Cerebellar nuclear complex (tissue), 1 donor: ENCODE measurements at places on chromosomes 6 and 20.

DNA sequence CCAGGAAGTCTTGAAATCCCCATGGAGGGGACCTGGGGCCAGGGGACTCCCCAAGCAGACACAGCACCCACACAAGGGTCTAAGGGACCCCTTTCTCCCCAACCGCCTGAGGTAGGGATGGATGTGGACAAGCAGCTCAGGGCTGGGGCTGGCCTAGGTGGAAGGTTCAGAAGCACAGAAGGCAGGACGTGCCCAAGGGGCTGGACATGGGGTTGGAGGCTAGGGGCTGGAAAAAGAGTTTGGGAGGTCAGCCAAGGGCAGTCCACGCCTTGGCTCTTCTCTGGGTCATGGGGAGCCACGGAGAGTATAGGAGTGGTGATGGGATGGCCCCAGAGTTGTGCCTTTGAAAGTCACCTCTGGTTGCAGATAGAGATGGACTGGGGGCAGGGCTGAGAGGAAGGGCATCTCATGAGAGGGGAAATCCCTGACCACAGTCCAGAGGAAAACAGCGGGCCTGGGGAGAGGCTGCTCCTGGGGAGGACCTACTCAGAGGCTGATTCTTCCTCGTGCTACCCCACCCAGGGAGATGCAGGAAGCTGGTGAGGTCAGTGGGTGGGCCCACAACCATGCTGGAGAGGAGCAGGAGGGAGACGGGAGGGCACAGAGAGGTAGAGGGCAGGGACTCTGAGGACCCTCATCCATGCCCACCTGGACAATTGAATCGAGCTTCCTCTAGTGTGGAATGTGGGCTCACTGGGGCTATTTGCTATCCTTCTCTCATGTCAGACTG, 2.5 kb upstream of the HSPA12B start:
- no peak for DNase-seq

GRCh38 chr6:5151360-5151954, 66.3 kb downstream of the PPP1R3G start:
- no peak for DNase-seq

GRCh38 chr6:107421696-107422256, 37.6 kb downstream of the PDSS2 start:
- DNase-seq: no peak

DNA sequence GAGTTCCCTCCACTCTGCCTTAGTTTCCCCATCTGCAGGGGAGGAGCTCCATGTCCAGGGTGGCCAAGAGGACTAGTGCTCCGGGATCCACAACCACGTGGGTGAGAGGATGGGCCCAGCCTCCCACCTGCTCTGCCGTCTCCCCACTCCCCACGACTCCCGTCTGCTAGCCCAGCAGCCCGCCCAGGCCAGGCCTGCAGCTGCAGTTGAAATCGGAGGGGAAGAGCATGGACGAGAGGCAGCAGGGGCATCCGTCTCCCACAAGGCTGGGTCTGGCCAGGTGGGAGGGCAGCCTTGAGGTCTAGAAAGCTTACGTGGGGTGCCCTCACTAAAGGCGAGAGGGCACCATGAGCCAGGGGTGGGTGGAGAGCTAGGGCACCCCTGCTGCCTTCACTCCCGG, 8.6 kb downstream of the NOL4L start:
- no peak for DNase-seq

- no peak for DNase-seq
Measured at GRCh38 chr20:29874476-29875202, 1382.8 kb upstream of the DEFB115 start.

DNA sequence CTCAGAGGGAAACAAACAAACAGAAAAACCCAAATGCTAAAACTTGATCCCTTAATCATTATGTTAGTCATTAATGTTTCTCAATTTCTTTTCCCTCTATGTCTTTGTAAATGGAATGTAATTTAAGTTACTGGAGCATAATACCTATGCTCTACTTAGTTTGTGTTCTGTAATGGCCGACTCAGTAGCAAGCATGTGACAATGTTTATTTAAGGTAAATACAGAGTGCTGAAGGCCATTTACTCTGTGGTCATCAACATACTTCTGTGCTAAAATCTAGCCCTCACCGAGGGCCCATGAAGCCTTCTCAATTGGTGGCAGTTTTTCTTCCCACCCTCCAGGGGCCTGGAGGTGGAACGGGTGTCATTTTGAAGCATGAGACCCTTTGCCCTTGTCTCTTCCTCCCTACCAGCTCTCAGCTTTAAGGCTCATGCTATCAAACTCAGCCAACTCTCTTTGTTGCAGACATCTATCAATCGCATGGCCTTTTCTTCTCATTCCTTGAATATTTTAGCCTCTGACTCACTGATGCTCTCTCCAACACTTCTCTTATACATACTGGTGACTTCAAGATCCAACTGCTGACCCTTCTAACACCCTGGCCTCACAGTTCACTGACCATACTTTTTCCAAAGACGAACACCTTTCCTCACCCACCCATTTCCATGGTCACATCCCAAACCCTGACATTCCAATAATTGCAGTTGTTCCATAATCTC, 48.2 kb downstream of the STX7 start:
- DNase-seq: no peak

- no peak for DNase-seq
Measured at GRCh38 chr6:144585217-144585814, 300.2 kb downstream of the UTRN start.

- DNase-seq: no peak
Measured at GRCh38 chr6:46894433-46894832, 27.3 kb downstream of the ADGRF5 start.

DNA sequence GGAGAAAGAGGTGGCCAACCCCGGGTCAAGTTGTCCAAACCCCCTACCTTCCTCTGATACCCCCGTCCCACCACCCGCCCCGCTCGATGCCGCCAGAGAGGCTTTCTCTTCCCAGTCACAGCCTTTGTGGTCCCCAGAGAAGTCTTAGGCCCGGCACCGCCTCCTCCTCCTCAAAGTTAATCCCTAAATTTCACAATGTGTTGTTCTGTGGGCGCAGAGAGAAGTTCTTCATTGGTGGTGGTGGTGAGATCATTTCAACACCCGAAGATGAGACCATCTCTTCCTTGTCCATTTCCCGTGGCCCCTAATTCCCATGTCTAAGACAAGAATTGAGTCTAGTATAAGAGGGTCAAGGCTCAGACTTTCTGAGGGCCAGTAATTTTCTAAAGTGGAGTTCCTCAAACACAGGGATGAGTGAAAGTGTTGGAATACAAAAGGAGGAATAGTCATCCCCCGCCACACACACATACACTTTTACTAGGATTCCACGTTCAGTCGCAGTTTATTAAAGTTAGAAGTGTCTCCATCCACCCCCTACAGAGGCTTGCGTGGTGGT, 10.4 kb downstream of the TRIM31 start:
- DNase-seq: no peak

DNA sequence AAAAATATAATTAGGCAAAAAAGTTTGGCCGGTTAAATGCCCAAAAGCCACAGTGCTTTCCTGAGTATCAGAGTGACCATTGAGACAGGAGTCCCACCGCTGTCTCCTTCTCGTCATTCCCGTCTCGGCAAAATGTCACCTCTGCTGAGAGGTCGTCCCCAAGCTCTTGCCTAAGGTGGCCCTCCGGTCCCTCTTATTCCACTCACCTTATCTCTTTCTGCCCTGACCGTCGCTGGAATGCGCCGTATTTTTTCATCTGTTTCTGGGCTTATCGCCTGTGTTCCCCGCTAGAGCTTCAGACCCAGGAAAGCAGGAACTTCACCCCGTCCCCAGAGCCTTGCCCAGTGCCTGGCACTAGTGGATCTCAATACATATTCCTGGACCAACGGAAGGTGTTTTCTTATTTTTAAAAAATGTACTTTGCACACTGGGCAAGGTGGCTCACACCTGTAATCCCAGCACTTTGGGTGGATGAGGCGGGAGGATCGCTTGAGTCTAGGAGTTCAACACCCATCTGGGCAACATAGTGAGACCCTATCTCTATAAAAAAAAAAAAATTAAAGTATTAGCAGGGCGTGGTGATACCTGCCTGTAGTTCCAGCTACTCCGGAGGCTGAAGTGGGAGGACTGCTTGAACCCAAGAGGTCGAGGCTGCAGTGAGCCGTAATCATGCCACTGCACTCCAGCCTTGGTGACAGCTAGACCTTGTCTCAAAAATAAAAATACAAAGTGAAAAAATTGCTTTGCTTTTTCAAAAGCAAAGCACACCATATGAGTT, 122.8 kb upstream of the PTPN1 start:
- DNase-seq: no peak

GRCh38 chr20:19008497-19008896, 194.9 kb downstream of the SCP2D1 start:
- DNase-seq: no peak

GRCh38 chr20:58839991-58840747, 10.5 kb downstream of the GNAS-AS1 start:
- DNase-seq: no peak

GRCh38 chr6:43772681-43773049, 2.7 kb downstream of the VEGFA start:
- DNase-seq: no peak

GRCh38 chr6:36318690-36319435, 17.8 kb downstream of the BNIP5 start:
- DNase-seq: no peak

GRCh38 chr6:98841621-98842341, 7.4 kb downstream of the POU3F2 start:
- no peak for DNase-seq
